ENCODE measurements at places on chromosomes 16 and 17. TPM values are rescaled to one million over a fixed set of nuclear protein-coding genes. Genes with fewer than 3 reads are reported as not detected.

The MYLK3 gene
- 1.5 TPM for total RNA-seq

The CDH13 gene
- total RNA-seq, result 20.6 TPM

The WSCD1 gene
- 4.1 TPM for total RNA-seq

The ITGA3 gene
- 71.3 TPM for total RNA-seq

The TMIGD1 gene
- not detected for total RNA-seq

The RHBDL1 gene
- 4.5 TPM for total RNA-seq

The KIF2B gene
- not detected for total RNA-seq

DNA sequence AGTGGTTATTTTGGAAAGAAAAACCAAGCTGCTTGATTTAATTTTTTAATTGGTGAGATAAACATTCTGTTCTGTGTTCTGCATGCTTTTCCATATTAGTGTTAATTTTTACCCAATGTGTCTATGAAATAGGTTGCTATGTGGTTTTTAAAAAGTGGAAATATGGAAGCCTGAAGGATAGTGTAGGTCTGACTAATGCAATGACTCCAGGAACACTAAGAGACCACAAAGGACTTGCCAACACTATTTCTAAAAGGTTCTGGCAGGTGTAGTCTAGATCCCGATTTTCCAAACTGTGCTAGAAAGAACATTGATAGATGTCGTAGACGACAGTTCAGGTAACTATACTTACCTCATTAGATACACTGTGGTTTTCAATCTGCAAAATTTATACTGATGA lies 877.4 kb upstream of the GOT2 start:
- no peak for DNase-seq
- H3K4me1 ChIP-seq, result no peaks in the 10 kb centered on the region
- H3K27me3 ChIP-seq, result no peaks in the 10 kb centered on the region

DNA sequence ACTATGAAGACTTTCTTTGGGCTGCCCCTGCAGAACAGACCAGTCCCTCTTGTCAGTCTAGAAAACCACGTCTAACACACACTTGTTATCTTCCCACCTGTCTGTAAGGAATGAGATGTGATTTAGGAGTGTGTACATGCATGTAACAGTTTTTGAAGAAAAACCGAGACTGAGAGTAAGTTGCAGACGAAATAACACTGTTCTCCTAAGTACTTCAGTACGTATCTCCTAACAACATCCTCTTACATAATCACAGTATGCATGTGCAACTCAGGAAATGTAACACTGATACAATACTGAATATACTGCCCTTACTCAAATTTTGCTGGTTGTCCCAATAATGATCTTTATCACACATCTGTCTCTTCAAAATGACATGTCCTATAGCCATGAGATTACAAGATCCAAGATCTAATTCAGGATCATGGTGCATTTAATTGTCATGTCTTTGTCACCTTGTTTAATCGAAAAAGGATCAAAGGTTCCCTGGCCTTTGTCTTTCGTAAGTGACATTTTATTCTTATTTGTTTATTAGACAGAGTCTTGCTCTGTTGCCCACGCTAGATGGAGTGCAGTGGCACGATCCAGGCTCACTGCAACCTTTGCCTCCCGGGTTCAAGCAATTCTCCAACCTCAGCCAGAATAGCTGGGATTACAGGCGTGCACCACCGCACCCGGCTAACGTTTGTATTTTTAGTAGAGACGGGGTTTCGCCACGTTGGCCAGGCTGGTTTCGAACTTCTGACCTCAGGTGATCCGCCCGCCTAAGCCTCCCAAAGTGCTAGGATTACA lies 25.6 kb downstream of the CREBBP start:
- H3K4me3 ChIP-seq, result no peak overlapping the region
- no peak overlapping the region for H3K27ac ChIP-seq
- no peaks in the 10 kb centered on the region for H3K36me3 ChIP-seq
- no peak for DNase-seq

- H3K4me1 ChIP-seq, result no peaks in the 10 kb centered on the region
- DNase-seq, result no peak
- no peak overlapping the region for H3K4me3 ChIP-seq
- H3K27ac ChIP-seq, result no peak overlapping the region
- H3K27me3 ChIP-seq, result no peaks in the 10 kb centered on the region
These were observed 93.3 kb downstream of the BRIP1 start for GRCh38 chr17:61770043-61770442.

GRCh38 chr16:4263504-4264436 lies 9.1 kb downstream of the TFAP4 start:
- no peak overlapping the region for H3K27ac ChIP-seq
- H3K27me3 ChIP-seq, result no peaks in the 10 kb centered on the region
- no peak overlapping the region for H3K4me3 ChIP-seq
- DNase-seq, result no peak

GRCh38 chr17:73066148-73066884 lies 26.2 kb downstream of the SLC39A11 start:
- no peak overlapping the region for H3K27ac ChIP-seq
- no peaks in the 10 kb centered on the region for H3K27me3 ChIP-seq
- no peak overlapping the region for H3K4me3 ChIP-seq

DNA sequence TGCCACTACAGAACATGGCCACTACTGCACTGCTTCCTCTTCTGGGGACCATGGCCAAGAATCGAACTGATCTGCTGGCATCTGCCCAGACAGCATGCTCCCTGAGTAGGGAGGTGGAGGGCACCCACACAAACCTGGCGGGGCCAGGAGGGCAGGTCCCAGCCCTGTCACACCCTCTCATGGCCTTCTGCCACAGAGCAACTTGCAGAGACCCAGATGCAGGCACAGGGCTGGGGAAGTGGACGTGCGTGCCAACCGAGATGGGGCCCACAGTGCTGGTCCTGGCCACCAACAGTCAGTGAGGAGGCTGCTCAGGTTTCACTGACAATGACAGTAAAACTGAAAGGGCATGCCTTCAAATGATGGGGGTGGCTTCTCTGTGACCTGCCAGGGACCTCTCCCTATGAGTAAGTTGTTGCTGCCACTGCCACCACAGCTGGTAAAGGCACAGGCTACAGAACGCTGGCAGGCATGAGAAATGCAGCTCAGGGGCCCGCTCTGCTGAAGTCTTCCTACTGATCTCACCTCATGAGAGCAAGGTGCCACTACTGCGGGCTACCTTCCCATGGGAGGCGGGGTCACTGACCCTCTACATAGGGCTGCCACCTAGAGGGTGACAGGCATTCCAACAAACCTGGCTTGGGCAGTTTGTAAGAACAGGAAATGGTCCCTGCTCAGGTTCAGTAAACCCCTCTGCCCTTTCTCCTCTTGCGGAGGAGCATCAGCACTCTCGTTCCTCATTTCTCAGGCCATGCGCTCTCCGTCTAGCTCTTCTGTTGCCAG lies 15.5 kb downstream of the HIC1 start:
- H3K27ac ChIP-seq, result peak overlapping the region; percentile 73
- DNase-seq, result no peak
- no peaks in the 10 kb centered on the region for H3K36me3 ChIP-seq
- H3K4me1 ChIP-seq, result peaks cover 6% of the 10 kb centered on the region
- no peak overlapping the region for H3K4me3 ChIP-seq
- no peaks in the 10 kb centered on the region for H3K27me3 ChIP-seq

GRCh38 chr16:82092711-82093110 lies 57.7 kb downstream of the HSD17B2 start:
- H3K4me1 ChIP-seq, result no peaks in the 10 kb centered on the region
- no peaks in the 10 kb centered on the region for H3K36me3 ChIP-seq
- H3K4me3 ChIP-seq, result no peak overlapping the region
- no peak for DNase-seq

GRCh38 chr16:87840271-87840978 lies 28.9 kb downstream of the SLC7A5 start:
- no peaks in the 10 kb centered on the region for H3K36me3 ChIP-seq
- no peak overlapping the region for H3K27ac ChIP-seq
- DNase-seq, result no peak
- H3K4me3 ChIP-seq, result no peak overlapping the region

DNA sequence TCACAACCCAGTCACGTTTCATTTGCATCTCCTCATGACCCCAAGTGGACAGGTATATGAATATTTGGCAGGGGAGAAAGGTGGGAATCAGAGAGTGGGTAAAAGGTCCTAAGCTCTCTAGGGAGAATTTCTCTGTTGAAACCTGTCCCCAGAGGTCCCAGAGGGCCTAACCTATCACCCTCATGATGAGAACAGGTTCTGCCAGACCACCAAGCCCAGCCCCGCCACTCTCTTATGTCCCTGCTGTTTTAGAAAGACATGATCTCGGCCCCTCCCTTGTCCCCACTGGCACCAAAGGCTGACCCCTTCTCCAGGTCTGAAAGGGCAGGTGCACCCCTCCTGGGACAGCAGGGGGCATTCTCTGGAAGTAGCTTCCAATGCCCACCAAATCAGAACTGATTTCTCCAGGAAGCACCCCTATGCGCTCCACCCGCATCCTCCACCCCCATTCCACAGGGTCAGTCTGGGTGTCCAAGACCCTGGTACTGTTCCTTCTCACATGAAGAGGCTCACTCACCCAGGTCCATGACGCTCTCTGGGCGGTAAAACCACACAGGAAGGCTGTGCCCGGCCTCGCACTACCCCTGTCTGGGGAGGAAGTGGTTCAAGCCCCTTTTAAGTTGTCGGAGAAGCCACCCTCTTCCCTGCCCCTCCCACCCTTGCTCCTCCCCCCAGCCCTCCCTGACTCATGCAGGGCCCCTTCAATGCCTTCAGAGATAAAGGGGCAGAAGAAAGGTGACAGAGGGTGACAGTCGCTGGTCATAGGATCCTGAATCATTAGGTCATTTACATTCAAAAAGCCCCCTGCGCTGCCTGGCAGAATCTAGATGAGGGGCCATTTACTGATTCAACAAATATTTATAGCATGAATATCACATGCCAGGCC lies at the start of gene CCR7:
Gene CCR7 (minus strand): TSS at position 590 of the 886 bp plus-strand sequence. CDS start 63 bp downstream, at position 527.
- H3K27ac ChIP-seq, result no peak within 1 kb of the TSS
- no peaks in the 10 kb centered on the region for H3K27me3 ChIP-seq
- no peaks in the 10 kb centered on the region for H3K4me1 ChIP-seq
- no peak within 1 kb of the TSS for H3K4me3 ChIP-seq
- DNase-seq, result no peak

- DNase-seq, result peak; percentile 36
- H3K4me3 ChIP-seq, result no peak overlapping the region
- no peaks in the 10 kb centered on the region for H3K4me1 ChIP-seq
- H3K27ac ChIP-seq, result no peak overlapping the region
- H3K27me3 ChIP-seq, result peaks cover 2% of the 10 kb centered on the region
These were observed 3.7 kb upstream of the HSD17B2 start for GRCh38 chr16:82031116-82032084.

GRCh38 chr17:28173801-28174200 lies 131.3 kb downstream of the NLK start:
- no peaks in the 10 kb centered on the region for H3K27me3 ChIP-seq
- no peaks in the 10 kb centered on the region for H3K36me3 ChIP-seq
- H3K27ac ChIP-seq, result no peak overlapping the region
- no peak overlapping the region for H3K4me3 ChIP-seq

GRCh38 chr16:49596068-49596467 lies 222.5 kb downstream of the C16orf78 start:
- H3K4me1 ChIP-seq, result no peaks in the 10 kb centered on the region
- H3K27ac ChIP-seq, result no peak overlapping the region
- DNase-seq, result no peak
- H3K4me3 ChIP-seq, result no peak overlapping the region

DNA sequence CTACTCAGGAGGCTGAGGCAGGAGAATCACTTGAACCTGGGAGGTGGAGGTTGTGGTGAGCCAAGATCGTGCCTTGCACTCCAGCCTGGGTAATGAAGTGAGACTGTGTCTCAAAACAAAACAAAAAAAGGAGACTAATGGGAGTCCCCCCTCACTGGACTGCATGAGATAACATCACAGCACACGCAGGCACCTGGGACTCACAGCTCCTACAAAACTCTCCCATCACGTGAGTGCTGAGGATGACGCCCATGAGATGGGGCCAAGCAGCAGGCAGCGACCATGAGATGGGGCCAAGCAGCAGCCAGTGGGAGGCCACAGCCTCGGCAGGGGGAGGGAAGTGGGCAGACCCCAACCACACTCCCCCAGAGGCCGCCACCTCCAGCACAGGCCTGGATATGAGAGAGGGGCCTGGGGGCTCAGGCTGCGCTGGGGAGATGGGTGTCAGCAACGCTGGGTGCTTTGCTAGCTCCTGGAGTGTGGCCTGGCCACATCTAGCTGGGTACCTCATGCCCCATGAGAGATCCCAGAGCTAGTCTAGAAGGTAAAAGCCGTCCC lies 15.4 kb downstream of the DNAAF8 start:
- no peak overlapping the region for H3K27ac ChIP-seq
- no peaks in the 10 kb centered on the region for H3K27me3 ChIP-seq
- peaks cover 20% of the 10 kb centered on the region for H3K36me3 ChIP-seq

- H3K27ac ChIP-seq, result no peak overlapping the region
- DNase-seq, result no peak
- no peaks in the 10 kb centered on the region for H3K4me1 ChIP-seq
- H3K4me3 ChIP-seq, result no peak overlapping the region
These were observed 52.7 kb downstream of the MEAK7 start for GRCh38 chr16:84451781-84452180.

- H3K4me1 ChIP-seq, result peaks cover 15% of the 10 kb centered on the region
- no peak overlapping the region for H3K4me3 ChIP-seq
- peak; percentile 72 for DNase-seq
- no peaks in the 10 kb centered on the region for H3K36me3 ChIP-seq
- H3K27me3 ChIP-seq, result no peaks in the 10 kb centered on the region
These were observed 9.2 kb upstream of the CD300A start for GRCh38 chr17:74457146-74457819.

DNA sequence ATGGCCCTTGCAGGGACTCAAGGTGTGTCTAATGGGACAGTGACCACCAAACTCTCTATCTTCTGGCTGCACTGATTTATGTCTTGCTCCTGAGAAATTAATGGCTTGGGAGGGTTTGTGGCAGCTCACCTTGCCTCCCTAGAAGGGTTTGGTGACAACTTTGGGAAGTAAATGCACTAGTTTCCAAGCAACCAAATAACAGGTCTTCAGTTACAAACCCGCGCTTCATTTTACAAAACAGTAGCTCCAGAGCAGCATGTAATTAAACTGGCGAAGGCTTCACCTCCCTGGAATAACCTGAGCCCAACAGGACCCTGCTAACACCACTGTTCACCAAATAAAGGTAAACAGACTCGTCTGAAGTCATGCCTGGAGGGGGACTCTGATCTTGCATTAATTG lies 318.3 kb downstream of the SLC39A11 start:
- no peak for DNase-seq
- no peaks in the 10 kb centered on the region for H3K36me3 ChIP-seq
- no peaks in the 10 kb centered on the region for H3K27me3 ChIP-seq
- no peak overlapping the region for H3K27ac ChIP-seq
- H3K4me3 ChIP-seq, result no peak overlapping the region

DNA sequence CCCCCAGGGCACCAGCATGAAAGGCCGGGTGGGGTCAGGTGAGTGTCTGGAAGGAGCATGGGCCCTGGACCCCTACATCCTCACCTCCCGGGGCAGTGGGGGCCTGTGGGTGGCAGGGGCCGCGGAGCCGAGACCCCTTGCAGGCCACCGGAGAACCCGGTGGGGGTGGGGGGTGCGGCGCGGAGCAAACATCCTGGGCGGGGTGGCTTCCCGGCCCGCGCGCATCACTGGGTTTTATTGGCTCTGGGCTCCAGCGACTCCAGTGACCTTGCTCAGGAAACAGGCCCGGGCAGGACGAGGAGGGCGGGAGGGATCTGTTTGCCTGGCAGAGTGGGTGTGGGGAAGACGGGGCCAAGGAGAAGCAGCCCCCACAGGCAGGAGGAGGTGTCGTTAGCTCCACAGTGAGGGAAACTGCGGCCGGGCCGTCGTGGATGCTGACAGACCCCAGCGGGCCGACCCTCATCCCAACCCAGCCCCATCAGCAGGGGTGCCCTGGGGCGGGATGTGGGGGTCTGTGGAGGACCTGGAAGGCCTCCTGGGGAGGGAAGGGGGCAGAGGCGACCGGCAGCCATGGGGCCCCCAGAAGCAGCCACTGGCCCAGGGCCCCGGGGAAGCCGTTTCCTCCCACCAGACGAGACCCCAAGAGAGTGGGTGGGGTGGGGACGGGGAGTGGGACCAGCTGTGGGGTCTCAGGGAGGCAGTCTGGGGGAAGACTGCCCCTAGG lies 10.6 kb downstream of the SSTR5 start:
- peaks cover 15% of the 10 kb centered on the region for H3K4me1 ChIP-seq
- H3K4me3 ChIP-seq, result no peak overlapping the region
- H3K27ac ChIP-seq, result peak overlapping the region; percentile 26
- peak; percentile 77 for DNase-seq

Data from prostate gland (tissue), 2 donors.